ENCODE measurements at places on chromosomes 4 and X.

DNA sequence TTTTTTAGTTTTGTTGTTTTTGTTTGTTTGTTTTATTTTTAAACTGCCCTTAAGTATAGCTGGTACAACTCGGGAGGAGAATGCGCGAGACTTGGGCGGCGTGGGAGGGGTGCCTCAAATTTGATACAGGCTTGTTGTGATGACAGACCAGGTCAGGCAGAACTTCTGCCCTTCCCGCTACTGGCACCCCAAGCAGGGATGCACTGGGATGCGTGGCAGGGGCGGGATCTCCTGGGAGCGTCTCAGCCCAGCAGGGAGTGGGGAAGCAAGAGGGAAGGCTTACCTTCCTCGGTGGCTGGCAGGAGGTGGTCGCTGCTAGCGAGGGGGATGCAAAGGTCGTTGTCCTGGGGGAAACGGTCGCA, 851 bp downstream of the SFRP2 start:
- DNase-seq: no peak

- DNase-seq: no peak
Observed at GRCh38 chr4:99625369-99625768, 32.3 kb downstream of the C4orf54 start.

GRCh38 chr4:7435471-7436061, 836 bp upstream of the PSAPL1 start:
- no peak for DNase-seq

DNA sequence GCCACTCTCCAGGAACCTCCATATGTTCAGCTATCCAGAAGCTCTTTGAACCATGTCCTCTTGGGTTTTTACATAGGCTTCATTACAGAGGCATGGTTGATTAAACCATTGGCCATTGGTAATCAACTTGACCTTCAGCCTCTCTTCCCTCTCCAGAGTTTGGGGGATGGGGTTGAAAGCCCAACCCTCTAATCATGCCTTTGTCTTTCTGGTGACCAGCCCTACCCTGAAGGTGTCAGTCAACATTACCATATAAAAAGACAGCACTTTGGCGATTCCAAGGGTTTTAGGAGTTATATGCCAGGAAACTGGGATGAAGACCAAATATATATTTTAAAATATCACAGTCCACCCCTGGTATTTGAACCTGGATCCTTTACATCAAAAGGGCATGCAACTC, 222.5 kb downstream of the CHIC1 start:
- no peak for DNase-seq

DNA sequence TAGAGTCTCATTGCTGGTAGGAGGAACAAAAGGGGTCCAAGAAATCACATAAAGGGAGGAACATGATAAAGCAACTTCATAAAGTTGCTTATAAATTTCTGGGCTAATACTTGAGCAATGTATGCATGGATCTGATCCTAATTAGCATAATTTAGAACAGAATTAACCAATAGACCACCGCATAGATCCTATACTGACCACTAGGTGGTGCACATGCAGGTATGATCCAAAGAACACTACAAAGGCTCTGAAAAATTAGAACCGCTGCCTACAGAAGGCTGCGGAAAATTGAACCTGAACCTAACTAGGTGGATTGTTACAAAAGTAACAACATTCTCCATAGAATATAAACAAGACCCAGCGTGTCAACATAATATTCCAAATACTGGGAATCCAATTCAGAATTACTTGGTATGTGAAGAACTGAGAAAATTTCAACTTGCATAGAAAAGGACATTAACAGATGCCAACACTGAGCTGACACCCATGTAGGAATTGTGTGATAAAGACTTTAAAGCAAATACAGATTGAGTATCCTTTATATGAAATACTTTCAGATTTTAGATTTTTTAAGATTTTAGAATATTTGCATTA, 23.3 kb downstream of the BRCC3 start:
- DNase-seq: no peak

- DNase-seq: no peak
Observed at GRCh38 chr4:186825069-186825468, 101.4 kb upstream of the FAT1 start.

GRCh38 chr4:161931089-161931488, 232.7 kb downstream of the FSTL5 start:
- DNase-seq: no peak

DNA sequence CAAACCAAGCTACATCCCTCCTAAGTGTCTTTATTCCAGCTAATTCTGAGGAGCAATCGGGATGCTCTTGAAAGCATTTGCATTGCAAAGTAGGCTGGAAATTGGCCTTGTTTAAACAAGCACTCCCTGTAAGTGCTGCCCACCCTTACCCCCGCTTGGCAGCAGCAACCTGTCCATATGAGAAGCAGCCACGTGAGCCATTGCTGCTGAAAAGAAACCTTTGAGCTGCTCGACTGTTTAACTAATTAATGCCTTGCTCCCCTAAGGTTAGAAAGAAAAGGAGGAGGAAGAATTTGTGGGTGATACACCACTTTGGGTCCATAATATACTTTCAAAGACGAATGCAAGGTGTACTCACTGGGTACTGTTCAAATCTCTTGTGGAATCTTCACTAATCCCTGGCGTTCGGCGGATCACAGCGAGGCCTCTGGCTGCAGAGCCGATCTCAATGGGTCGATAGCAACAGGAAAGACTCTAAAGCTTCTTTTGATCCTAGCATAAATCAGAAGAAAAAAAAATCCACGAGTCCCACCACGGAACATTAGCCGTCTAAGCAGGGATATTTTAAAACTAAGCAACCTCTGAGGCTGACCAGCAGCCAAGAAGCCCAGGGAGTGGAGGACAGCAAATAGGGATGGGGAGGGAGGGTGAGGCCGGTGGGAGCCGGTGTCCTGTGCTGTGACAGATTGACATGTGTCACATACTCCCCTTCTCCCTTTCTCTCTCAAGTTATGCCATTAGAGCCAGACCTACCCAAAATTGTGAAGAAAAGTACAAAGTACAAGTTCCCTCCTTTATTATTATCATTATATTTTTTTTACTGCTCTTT, 37.2 kb upstream of the MGST2 start:
- no peak for DNase-seq

DNA sequence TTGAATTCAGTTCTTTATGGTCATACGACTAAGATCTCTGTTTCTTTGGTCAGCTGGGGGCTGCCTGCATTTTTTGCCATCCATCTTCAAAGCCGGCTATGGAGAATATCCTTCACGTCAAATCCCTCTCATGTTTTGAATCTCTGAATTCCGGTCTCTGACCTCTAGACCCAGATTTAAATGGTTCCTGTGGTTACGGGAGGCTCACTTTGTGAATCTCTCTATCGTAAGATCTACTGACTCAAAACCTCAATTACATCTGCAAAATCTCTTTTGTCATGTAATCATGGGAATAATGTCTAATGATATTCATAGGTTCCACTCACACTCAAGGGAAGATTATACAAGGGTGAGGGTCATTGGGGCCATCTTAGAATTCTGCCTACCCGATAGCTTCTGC, 5.7 kb upstream of the MPC1L start:
- no peak for DNase-seq

- DNase-seq: no peak
Observed at GRCh38 chr4:185880571-185880970, 68.6 kb upstream of the SORBS2 start.

- no peak for DNase-seq
Observed at GRCh38 chr4:139986689-139987501, 167.1 kb downstream of the MAML3 start.

- no peak for DNase-seq
Observed at GRCh38 chr4:155539746-155540145, 126.9 kb upstream of the GUCY1A1 start.

- DNase-seq: no peak
Observed at GRCh38 chrX:100874325-100874724, at the start of gene NOX1. TSS of gene NOX1 (minus strand) at chrX:100874359. CDS start at chrX:100874139, 220 bp downstream.

DNA sequence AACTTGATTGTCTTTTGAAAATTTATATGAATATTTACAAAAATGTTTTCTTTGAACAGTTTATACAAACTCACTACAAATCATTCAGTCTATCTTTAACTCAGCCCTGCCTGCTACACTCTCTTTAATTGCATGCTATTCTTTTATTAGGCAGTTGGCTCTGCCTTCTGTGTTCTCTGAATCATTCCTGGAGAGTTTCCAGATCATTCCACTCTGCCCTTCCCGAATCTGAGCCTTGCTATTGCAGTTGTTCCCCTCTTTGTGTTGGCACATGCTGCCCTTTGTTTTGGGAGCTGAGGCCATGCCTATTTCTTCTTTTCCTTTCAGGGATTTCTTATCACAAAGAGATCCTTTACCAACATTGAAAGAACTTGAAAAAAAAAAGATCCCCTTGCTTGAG, 8.7 kb upstream of the TECRL start:
- DNase-seq: no peak

DNA sequence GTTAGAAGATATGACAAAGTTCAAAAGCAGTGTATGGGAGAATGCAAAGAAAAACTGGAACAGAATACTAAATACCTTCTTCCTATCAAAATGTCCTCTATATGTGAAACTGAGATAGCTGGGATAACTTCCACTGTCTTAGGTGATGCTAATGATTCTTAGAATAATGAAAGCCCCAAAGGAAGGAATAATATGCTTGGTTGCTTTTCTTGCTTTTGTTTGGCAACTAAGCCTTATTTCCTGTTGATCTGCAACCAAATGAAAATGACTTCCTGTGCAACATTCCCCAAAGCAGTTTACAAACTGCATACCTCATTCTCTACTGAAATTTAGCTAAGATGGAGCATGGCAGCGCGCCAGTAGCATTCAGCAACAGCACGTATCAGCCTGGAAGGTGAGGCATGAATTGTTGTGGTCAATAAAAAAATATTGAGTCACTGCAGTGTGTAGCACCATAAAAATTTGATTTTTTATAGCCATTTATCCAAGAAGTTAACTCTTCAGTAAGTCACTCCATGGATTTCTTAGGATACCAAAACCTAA, 18.7 kb downstream of the NDNF start:
- DNase-seq: no peak

GRCh38 chrX:10884246-10884645, 226.9 kb upstream of the HCCS start:
- DNase-seq: no peak

DNA sequence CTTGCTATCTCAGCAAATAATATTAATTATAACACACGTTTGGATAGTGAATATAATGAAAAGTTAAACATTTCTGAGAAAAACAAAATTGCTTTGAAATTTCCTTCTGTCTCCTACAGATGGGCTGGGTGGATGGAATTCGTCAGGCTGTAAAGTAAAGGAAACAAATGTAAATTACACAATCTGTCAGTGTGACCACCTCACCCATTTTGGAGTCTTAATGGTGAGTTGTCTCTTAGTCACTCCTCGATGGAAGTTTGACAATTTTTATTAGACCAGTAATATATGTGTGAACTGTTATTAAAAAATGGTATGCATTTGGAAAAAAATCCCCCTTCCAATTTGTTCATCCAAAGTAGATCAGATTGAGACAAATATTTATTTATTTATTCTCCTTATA, 92.5 kb upstream of the BRS3 start:
- DNase-seq: no peak

GRCh38 chr4:40782876-40783275, 33.1 kb downstream of the NSUN7 start:
- no peak for DNase-seq

- no peak for DNase-seq
Observed at GRCh38 chr4:186651181-186651603, 72.5 kb downstream of the FAT1 start.

DNA sequence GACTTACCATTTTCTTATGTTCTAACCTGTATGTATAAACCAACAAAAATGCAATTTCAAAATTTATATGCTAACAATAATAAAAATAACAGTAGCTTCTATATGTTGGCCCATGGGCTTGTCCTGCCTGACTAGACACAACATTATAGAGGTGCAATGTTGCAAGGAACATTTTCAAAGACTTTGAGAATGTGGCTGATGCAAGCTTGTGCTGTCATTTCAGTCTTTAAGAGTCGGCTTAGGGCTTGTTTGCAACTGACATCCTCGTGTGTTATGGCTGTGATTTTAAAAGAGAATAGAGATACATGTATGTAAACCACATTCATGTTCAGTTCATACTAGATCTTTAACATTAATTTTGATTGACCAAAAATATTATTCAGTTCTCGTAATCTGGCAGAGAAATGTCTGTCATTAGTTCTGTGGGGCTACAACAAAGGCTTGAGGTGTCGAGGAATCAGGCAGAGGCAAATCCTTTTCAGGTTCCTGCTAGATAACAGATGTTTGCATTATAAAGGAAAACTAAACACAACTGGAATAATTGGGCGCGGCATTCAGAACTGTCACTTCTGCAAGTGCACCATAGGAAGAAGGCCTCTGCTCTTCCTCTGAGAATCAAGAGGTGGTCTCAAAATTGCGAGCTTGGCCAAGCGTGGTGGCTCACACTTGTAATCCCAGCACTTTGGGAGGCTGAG, 13.1 kb downstream of the TMSB4X start:
- DNase-seq: no peak

GRCh38 chrX:24468245-24468644, 3.2 kb downstream of the PDK3 start:
- DNase-seq: no peak

- no peak for DNase-seq
Observed at GRCh38 chr4:161762796-161763195, 401.0 kb downstream of the FSTL5 start.

- DNase-seq: no peak
Observed at GRCh38 chr4:147034372-147034771, 88.7 kb upstream of the TTC29 start.

- DNase-seq: no peak
Observed at GRCh38 chr4:182427554-182427953, 184.4 kb downstream of the TENM3 start.

- DNase-seq: no peak
Observed at GRCh38 chr4:152165146-152165545, 370.7 kb downstream of the FBXW7 start.

DNA sequence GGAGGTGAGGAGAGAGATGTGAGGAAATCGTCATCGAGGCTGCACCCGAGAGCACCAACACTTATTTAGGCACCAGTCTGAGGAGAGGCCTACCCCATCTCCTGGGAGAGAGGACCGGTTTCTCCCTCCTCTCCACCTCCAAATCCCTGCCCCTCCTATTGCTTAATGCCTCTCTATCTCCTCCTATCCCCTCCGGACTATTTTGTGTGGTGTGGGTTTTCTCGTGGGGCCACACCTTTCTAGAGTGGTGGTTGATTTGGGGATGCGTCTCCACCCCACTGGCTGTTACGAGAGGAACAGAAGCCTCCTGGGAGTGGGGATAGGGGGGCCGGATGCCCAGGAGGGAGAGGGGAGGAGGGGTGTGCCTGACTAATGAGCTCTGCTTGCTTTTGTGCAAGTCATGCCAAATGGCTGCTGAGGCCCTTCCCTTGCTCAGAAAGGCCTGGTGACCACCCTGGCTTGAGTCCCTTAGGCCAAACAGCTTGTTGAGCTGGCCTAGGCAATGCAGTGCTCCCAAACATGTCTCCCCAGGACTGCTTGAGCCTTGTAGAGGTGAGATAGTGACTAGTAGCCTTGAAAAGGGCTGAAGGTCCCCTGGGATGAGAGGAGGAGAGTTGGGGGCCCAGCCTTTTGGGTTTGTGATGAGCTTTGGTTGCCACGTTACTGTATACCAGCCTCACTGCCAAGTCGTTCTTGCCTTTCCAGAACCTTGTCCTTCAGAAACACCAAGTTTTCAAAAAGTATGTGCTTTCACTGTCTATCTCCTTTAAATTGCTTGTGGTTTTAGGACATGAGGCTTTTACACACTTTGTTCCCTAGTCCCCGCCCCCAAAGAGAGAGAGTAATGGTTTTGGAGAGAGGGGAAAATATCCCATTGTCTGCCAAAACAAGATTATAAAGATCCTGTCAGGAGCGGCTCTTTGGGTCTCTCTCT, 1.2 kb downstream of the MSN start:
- peak; percentile 1 for DNase-seq

GRCh38 chr4:93791570-93792195, 36.9 kb upstream of the ATOH1 start:
- no peak for DNase-seq

- DNase-seq: no peak
Observed at GRCh38 chr4:72564184-72564583, 4.8 kb downstream of the ADAMTS3 start.
